NCI-H1694 treated with DMSO at 0.1 percent for 48 hours (cell line): ENCODE measurements at places on chromosomes 5 and 9.

DNA sequence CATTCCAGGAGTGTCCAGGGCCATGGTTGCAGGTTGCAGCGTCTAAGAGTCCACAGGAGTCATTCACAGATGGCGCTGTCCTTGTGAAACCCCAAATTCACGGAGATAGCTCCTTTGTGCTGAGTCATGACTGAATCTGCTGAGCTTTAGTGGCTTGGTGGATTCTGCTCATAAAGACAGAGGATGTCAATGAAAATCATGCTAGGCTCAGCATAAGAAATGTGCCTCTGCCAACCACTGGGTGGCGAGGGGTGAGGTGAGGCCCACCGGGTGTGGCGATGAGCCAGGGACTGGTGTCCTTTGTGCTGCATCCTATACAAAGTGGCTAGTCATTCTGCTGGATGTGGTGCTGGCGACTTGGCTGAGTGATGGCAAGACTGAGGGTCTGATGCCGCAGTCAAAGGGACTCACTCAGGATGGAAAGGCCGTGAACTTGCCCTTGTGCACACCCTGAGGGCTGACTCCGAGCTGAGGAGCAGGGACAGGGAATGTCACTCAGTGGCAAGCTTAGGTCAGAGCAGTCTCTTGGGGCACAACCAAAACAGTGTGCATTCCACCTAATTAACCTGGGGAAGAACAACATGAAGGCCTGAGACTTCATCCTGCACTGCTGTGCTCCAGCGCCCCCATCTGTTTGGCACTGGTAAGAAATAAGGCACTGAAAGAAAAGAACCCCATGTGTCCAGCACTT lies 71.5 kb downstream of the DAP start:
- peak; percentile 77 for DNase-seq

DNA sequence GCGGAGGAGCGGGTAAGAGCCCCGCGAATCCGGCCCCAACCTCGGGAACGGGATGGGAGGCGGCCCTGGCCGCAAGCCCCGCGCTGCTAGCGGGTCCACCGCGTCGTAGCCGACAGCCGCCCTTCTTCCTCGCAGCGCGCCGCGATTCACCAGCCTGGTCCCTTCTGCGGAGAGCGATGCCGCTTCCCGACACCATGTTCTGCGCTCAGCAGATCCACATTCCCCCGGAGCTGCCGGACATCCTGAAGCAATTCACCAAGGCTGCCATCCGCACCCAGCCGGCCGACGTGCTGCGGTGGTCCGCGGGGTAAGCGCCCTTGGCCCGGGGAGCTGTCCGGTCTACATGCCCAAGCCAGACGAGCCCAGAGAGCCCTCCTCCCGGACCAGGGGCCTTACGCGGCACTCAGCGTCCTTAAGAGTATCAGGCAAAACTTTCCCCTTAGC lies 335 bp downstream of the ROPN1L start:
- no peak for DNase-seq

DNA sequence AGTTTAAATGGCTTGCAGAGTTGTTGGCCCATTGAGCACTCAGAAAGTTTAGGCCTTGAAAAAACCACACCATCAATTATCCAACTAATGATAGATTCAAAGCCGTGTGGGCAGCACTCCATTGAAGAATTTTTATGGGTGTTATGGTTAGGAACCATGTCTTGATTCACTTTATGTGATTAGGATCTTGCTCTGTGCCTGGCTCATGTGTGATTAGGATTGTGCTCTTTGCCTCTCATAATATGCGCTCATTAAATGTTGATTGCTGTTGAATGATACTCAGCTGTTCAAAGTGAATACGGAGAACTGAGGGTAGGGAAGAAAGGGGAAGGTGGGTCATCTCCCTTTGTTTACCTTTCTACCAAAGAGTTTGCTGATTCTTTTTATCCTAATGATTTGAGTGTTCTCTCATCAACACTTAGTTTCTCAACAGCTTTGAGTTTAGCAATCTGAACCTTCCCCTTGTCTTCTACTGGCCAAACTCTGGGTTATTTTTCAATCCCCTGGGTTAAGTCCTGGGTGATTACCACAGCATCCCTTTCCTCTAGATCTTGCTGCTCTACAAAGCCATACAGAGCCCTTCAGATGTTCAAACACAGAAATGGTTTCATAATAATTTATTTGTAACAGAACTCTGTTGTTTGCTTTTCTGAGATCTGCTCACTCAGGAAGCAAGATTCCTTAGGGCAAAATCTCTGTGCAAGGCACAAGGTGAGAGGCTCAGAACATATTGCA lies 668.8 kb upstream of the RGMB start:
- DNase-seq = no peak

GRCh38 chr5:178557416-178557815 lies 32.8 kb downstream of the COL23A1 start:
- DNase-seq = no peak

GRCh38 chr9:35766997-35767396 lies 12.9 kb upstream of the MSMP start:
- DNase-seq = no peak

- DNase-seq = no peak
Observed at GRCh38 chr5:88939300-88939699, 56.3 kb upstream of the MEF2C start.
